ENCODE measurements at places on chromosomes 16 and 17. TPM values are rescaled to one million over a fixed set of nuclear protein-coding genes. Genes with fewer than 3 reads are reported as not detected.

Gene GLOD4
- total RNA-seq, result 54.1 TPM

Gene ACSF2
- 30.7 TPM for total RNA-seq

Gene DNAAF8
- total RNA-seq, result not detected

Gene STAT3
- total RNA-seq, result 135 TPM

Gene FOXJ1
- total RNA-seq, result 0.15 TPM

Gene C1QTNF1
- total RNA-seq, result not detected

Gene SLC38A10
- total RNA-seq, result 112 TPM

Gene TBX4
- not detected for total RNA-seq

Gene GJD3
- not detected for total RNA-seq

Gene CES5A
- total RNA-seq, result not detected

Gene BCAR1
- not detected for total RNA-seq

Gene TP53TG3C
- not detected for total RNA-seq

Gene RAD51D
- total RNA-seq, result 25.9 TPM

Gene ABCC3
- 0.25 TPM for total RNA-seq

Gene TPSD1
- total RNA-seq, result not detected

Data from activated CD4-positive, alpha-beta memory T cell treated with anti-CD3 and anti-CD28 coated beads, Interleukin-2, amount 10 ng/mL, durations not matched to agents 7 days and 5 days (primary cell).